ENCODE measurements at places on chromosomes 5 and 9. TPM values are rescaled to one million over a fixed set of nuclear protein-coding genes. Genes with fewer than 3 reads are reported as not detected.

DNA sequence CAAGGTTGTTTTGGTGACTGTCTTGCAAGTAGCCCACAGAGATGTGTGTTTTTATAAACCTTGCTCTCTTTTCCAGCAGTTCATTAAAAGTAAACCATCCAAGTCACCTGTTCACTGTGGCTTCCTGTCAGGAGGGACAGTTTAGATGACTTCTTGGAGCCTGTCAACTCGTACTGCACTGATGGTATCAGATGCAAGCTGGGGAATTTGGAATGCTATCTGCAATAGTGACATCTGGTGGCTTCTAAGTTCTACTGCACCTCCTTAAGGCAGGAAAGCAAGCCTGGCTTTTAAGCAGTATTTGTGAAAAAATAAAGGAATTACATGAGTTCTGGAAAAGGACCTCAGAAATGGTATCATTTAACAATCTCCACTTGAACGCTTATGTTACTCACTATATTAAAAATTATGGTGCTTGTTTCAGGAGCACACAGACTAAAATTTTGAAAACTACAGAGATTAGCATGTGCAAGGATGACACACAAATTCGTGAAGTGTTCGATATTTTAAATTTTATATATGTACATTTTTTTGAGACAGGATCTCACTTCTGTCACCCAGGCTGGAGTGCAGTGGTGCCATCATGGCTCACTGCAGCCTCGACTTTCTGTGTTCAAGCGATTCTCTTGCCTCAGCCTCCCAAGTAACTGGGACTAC is 164.0 kb downstream of the TTC39B start:
- no peak overlapping the region for H3K4me3 ChIP-seq
- no peaks in the 10 kb centered on the region for H3K27me3 ChIP-seq
- H3K27ac ChIP-seq, result no peak overlapping the region
- H3K4me1 ChIP-seq, result no peaks in the 10 kb centered on the region
- no peaks in the 10 kb centered on the region for H3K36me3 ChIP-seq

DNA sequence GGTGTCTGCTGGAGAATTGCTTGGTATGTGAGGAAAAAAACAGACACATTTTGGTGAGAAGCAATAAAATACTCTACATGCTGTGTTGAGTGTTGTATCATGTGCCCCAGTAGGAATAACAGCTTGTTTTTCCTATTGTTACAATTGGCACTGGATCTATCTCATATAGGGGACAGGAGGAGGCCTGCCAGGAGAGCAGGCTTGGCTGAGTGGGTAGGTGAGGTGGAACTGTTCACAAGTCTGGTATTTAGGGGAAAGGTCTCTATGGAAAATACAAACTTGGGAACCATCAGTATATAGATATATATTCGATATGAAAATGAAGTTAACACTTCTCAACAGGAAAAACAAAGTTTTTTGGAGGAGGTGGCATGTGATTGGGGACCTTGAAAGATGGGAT is 9.5 kb upstream of the SH3TC2 start:
- H3K36me3 ChIP-seq, result no peaks in the 10 kb centered on the region
- no peak overlapping the region for H3K27ac ChIP-seq
- H3K27me3 ChIP-seq, result peaks cover 11% of the 10 kb centered on the region
- no peak overlapping the region for H3K4me3 ChIP-seq

DNA sequence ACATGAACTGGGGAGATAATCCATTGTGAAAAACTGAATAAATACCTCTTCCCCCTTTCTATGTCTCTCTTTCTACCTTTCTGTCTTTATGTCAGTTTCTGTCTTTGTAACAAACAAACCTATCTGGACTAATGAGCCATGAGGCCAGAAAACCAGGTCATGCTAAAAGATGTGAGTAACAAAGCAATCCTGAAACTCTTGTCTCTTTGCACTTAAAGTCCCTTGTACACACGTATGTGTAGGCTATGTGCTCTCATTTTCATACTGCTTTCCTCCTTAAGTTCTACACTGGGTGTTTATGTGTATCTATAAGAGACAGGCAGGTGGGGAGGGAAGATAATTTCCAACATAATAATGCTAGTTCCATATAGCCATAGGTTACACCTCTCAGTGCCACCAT is 123.8 kb upstream of the PTGER4 start:
- no peak overlapping the region for H3K27ac ChIP-seq
- peaks cover 15% of the 10 kb centered on the region for H3K4me1 ChIP-seq
- no peak overlapping the region for H3K4me3 ChIP-seq
- peaks cover 1% of the 10 kb centered on the region for H3K36me3 ChIP-seq
- no peak for DNase-seq
- H3K27me3 ChIP-seq, result no peaks in the 10 kb centered on the region

Gene TRPM3
- total RNA-seq, result not detected

- no peak overlapping the region for H3K27ac ChIP-seq
- DNase-seq, result no peak
- no peak overlapping the region for H3K4me3 ChIP-seq
- H3K36me3 ChIP-seq, result no peaks in the 10 kb centered on the region
- no peaks in the 10 kb centered on the region for H3K4me1 ChIP-seq
Measured at GRCh38 chr9:31848505-31849285, 535.7 kb upstream of the ACO1 start.

Gene TSLP
- 1.0 TPM for total RNA-seq

GRCh38 chr5:111673891-111674626 is 82.9 kb downstream of the NREP start:
- H3K36me3 ChIP-seq, result no peaks in the 10 kb centered on the region
- H3K27me3 ChIP-seq, result no peaks in the 10 kb centered on the region

DNA sequence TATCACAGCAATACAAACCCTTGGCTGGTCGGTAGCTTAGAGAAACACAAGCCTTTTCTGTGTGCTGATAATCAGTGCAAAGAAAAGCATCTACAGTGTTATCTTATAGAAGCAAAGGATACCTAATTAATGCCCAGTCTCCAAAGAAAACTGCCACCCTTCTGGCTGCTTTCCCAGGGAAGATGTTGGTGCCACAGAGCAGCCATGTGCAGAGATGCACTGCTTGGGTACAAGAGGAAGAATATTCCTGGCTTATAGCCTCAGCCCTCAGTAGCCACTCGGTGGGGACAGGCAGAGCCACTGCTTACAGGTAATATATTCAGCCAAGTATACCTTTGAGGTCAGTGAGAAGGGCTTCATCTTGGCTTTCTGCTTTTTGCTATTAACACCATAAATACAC is 185.3 kb downstream of the PCSK1 start:
- H3K4me3 ChIP-seq, result no peak overlapping the region
- no peaks in the 10 kb centered on the region for H3K4me1 ChIP-seq
- no peak overlapping the region for H3K27ac ChIP-seq
- no peak for DNase-seq
- peaks cover 21% of the 10 kb centered on the region for H3K27me3 ChIP-seq

- no peaks in the 10 kb centered on the region for H3K36me3 ChIP-seq
- DNase-seq, result no peak
- H3K4me1 ChIP-seq, result no peaks in the 10 kb centered on the region
- H3K4me3 ChIP-seq, result no peak overlapping the region
- peaks cover 10% of the 10 kb centered on the region for H3K27me3 ChIP-seq
Measured at GRCh38 chr9:107138261-107138992, 144.7 kb upstream of the RAD23B start.

- DNase-seq, result no peak
- H3K27me3 ChIP-seq, result no peaks in the 10 kb centered on the region
- H3K36me3 ChIP-seq, result no peaks in the 10 kb centered on the region
- no peaks in the 10 kb centered on the region for H3K4me1 ChIP-seq
- no peak overlapping the region for H3K4me3 ChIP-seq
Measured at GRCh38 chr5:23994581-23995370, 487.4 kb downstream of the PRDM9 start.

DNA sequence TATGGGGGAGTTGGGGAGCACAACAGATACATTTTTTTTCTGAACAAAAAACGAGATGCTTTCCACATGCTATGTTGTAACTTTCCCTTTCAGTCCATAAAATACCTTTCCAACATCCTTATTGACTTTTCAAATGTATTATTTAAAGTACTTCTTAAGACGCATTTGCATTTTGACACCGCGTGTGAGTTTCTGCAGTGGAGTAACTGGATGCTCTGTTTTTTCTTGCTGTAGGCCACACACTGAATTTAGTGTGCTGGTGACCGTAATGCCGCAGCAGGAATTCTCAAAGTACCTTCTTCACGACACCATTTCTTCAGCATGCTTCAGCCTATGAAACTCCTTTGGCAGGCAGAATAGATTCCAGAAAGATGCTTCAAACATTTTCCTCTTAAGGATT is 14.3 kb upstream of the EPB41L4B start:
- H3K36me3 ChIP-seq, result no peaks in the 10 kb centered on the region
- no peak overlapping the region for H3K4me3 ChIP-seq
- no peaks in the 10 kb centered on the region for H3K4me1 ChIP-seq
- no peak for DNase-seq

Gene PLEKHG4B
- not detected for total RNA-seq

Gene RNF180
- total RNA-seq, result not detected

- no peaks in the 10 kb centered on the region for H3K4me1 ChIP-seq
- H3K27me3 ChIP-seq, result no peaks in the 10 kb centered on the region
- no peak overlapping the region for H3K27ac ChIP-seq
Measured at GRCh38 chr9:16768816-16769215, 101.7 kb downstream of the BNC2 start.

DNA sequence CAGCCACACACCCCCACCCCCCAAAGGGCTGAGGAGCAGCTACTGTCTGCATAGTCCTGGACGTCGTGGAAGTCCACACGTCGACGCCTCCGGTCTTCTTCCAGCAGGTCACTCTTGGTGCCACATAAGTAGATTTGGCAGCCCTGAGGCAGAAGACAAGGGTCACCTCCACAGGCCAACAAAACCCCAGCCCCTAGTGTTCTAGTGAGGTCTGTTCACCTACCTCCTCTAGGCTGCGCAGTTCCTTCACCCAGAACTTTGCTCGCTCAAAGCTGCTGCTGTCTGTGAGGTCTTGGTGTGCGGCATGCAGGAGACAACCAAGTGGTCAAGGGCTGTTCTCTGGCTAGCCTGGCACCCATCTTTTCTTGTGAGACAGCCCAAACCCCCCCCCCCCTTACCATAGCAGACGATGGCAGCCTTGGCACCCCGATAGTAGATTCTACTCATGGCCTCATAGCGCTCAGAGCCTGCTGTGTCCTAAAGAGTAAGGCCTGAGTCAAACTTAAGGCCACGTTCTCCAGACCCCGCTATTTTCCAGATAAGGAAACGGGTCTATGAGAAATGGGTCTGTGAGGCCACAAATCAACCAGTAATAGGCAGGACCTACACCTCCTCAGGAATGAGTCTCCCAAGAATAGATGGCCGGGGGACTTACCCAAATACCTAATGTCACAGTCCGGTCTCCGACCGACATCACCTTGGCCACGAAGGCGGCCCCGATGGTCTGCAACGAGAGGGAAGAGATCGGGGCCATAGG is 987 bp downstream of the RAB24 start:
- peaks cover 58% of the 10 kb centered on the region for H3K4me1 ChIP-seq
- no peaks in the 10 kb centered on the region for H3K27me3 ChIP-seq
- peak overlapping the region; percentile 98 for H3K4me3 ChIP-seq
- no peak for DNase-seq

DNA sequence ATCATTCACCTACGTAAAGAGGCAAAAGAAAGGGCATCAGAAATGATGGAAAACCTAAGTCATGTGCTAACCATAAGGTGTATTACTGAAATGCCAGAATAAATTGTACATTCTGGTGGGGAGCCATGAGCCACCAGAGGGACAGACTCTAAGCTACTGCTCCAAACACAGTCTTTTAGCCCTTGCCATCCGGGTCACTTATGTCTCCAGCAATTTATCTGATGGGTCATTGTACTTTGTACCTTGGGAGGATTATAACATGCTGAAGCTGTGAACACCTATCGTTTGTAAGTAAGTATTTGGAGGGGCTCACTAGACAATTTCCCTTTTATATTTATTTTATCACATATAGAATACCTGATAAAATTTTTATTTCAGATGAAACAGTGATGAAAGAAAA is 495.1 kb downstream of the KIF4B start:
- H3K36me3 ChIP-seq, result no peaks in the 10 kb centered on the region
- DNase-seq, result no peak
- H3K4me3 ChIP-seq, result no peak overlapping the region
- no peaks in the 10 kb centered on the region for H3K27me3 ChIP-seq

Gene NIM1K
- total RNA-seq, result 3.2 TPM

DNA sequence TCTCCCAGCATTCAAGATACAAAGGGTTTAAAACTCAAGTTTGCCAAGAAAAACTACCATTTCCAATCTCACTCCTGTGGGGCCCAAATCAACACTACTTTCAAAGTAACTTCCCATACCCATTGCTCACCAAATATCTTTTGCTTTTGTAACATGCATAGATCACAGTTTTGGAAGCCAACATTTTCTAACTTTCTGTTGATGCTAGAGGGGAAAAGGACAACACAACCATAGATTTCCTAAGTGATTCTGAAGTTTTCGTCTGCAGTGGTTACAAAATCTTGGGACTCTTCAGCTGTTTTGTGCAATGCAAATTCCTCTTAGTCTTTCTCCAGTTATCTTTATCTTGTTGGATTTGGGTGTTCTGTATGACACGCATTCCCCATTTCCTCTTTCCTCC is 94.1 kb upstream of the PAPPA start:
- H3K4me3 ChIP-seq, result no peak overlapping the region
- no peak for DNase-seq
- H3K36me3 ChIP-seq, result no peaks in the 10 kb centered on the region
- H3K27me3 ChIP-seq, result no peaks in the 10 kb centered on the region
- H3K4me1 ChIP-seq, result no peaks in the 10 kb centered on the region
- H3K27ac ChIP-seq, result no peak overlapping the region

- peak; percentile 38 for DNase-seq
- peak overlapping the region; percentile 99 for H3K4me3 ChIP-seq
- H3K27me3 ChIP-seq, result no peaks in the 10 kb centered on the region
- peaks cover 62% of the 10 kb centered on the region for H3K36me3 ChIP-seq
- H3K27ac ChIP-seq, result peak overlapping the region; percentile 96
- peaks cover 41% of the 10 kb centered on the region for H3K4me1 ChIP-seq
Measured at GRCh38 chr9:33263131-33264002, 1.1 kb downstream of the BAG1 start.

Gene RASEF
- not detected for total RNA-seq

DNA sequence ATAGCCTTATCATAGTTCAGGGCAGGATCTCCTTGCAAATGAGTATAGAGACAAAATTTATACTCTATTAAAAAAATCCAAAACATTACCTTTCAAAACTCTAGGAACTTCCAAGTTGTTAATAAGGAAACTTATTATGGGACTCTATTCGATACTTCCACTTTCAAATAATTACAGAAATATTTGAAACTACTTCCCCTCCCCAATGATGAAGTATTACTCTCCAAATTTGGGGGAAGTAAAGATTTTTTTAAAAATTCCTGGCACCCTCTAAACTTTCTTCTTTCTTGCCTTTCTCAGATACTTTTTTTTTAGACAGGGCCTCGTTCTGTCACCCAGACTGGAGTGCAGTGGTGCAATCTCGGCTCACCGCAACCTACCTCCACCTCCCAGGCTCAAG is 35.1 kb downstream of the ANXA2R start:
- no peak for DNase-seq
- H3K4me3 ChIP-seq, result no peak overlapping the region
- H3K27ac ChIP-seq, result no peak overlapping the region
- H3K27me3 ChIP-seq, result peaks cover 1% of the 10 kb centered on the region
- no peaks in the 10 kb centered on the region for H3K36me3 ChIP-seq
- H3K4me1 ChIP-seq, result peaks cover 20% of the 10 kb centered on the region

DNA sequence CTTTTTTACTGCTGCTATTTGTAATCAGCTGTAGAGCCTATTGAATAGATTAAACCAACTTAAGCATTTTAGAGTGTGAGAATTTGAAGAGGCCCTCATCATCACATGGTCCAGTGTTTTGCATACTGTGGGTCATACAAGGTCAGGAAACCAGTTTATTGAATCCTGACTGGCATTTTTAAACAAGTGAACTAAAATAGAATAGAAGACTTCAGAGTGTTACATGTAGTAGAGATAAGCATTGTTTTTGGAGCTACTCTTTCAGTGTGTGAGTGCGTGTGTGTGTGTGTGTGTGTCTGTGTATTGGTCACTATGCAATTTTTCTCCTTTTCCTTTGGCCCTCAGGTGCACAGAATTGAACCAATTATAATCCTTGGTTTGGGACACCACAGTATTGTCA is 114.4 kb downstream of the SLC28A3 start:
- H3K27ac ChIP-seq, result no peak overlapping the region
- no peaks in the 10 kb centered on the region for H3K36me3 ChIP-seq
- no peak overlapping the region for H3K4me3 ChIP-seq
- DNase-seq, result no peak
- H3K4me1 ChIP-seq, result no peaks in the 10 kb centered on the region
